Cerebellum (tissue), 4 donors: ENCODE measurements at places on chromosomes 5 and 9. TPM values are rescaled to one million over a fixed set of nuclear protein-coding genes. Genes with fewer than 3 reads are reported as not detected.

The SLC34A1 gene
- not detected for total RNA-seq

DNA sequence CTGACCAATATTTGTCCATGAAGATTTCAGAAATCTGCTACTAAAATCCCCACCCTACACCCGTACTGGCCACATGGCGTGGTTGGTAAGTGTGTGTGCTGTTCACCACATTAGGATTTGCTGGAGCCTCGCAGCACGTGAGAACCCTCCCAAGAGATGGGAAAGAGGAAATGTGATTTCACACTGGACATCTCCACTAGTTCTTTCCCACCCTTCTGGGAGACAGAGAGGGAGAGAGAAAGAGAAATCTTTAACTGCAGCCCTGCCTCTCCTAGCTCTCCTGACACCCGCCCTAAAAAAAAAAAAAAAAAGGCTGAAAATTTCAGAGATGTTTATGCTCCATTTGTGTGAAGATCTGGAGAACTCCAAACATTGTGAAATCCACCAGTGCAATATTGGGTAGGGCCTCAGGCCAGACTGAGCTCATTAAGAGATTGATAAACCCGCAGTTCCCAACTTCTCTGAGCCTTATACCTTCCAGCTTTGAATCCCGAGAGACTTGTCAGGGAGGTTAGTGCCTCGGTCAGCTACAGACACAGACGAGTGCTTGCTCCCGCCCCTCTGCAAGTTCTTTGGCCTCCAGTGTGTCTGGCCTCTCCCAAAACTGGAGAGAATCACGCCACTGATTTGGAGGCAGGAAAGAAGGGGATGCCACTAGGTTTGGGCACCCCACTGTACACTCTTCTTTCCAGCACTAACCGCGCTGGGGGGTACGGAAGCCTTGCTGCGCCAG is 1.9 kb downstream of the SPRY4 start:
- no peak for DNase-seq

GRCh38 chr9:94937214-94937903 is 210.9 kb downstream of the AOPEP start:
- no peak for DNase-seq

The SUSD1 gene
- 34.2 TPM for total RNA-seq

DNA sequence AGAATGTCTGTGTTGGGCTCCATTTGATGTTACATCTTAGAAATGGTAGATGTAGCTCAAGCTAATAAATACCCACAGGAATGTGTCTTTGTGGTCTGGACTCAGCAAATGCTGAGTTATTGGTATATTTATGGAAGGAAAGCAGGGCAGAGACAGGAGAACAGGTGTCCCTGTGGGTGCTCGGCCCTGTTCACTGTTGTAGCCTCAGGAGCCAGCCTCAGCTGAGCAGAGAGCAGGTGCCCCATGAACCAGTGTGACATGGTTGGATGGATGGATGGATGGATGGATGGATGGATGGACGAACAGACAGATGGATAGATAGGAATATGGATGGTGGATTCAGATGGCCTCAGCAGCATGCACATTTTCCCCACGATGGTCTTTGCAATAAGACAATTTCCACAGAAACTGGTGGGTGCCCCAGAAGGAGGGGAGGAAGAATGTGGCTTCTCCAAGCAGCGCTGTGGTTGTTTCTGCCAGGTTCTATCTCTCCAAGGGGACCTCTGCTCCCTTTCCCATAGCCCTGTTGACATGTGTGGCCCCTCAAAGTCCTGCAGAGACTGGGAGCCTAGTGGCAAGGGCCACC is 8.2 kb upstream of the IRF1 start:
- DNase-seq = no peak

GRCh38 chr5:54062958-54063357 is 247.4 kb downstream of the ARL15 start:
- DNase-seq = no peak

The ABLIM3 gene
- total RNA-seq = 43.3 TPM

The GPR151 gene
- total RNA-seq = 0.18 TPM

- DNase-seq = peak; percentile 72
Measured at GRCh38 chr9:98806394-98807035, 955 bp upstream of the GALNT12 start.
